Muscle of leg (tissue), 16 donors: ENCODE measurements at places on chromosomes 12 and 14. TPM values are rescaled to one million over a fixed set of nuclear protein-coding genes. Genes with fewer than 3 reads are reported as not detected.
A peak's percentile ranks its signal among the peaks of the same experiment; 100 is the strongest.

DNA sequence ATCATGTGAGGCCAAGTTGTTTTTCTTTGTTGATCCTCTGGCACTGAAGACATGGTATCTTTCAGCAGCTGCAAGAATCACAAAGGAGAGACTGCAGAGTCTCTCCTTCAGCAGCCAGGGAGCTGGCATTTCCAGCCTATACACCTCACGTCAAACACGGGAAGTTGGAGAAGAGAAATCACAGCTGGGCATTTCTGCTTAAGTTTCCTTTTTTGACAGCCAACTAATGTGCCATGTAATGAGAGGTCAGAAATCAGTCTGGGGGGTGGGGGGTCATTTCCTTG lies 28.3 kb downstream of the PHLDA1 start:
- H3K36me3 ChIP-seq, result no peaks in the 10 kb centered on the region
- DNase-seq, result no peak
- H3K4me1 ChIP-seq, result peaks cover 9% of the 10 kb centered on the region
- no peaks in the 10 kb centered on the region for H3K27me3 ChIP-seq
- H3K27ac ChIP-seq, result no peak overlapping the region
- H3K4me3 ChIP-seq, result no peak overlapping the region

DNA sequence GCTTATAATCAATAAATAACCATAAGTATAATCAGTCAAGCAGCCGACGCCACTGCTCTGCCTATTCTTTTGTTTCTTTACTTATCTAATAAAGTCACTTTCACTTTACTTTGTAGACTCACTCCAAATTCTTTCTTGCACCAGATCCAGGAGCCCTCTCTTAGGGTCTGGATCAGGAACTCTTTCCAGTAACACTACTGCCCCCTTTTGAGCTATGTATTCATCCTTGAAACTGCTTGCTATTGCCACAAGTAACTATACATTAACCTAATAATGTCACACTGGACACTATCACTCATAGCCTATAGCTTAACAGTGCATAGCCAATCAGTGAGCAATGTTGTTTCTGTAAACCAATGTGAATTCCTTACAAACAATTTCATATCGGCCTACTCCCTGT lies 2.8 kb upstream of the NID2 start:
- H3K27me3 ChIP-seq, result peaks cover 33% of the 10 kb centered on the region
- no peaks in the 10 kb centered on the region for H3K36me3 ChIP-seq
- no peak overlapping the region for H3K27ac ChIP-seq
- DNase-seq, result peak; percentile 52
- H3K4me1 ChIP-seq, result peaks cover 20% of the 10 kb centered on the region
- H3K4me3 ChIP-seq, result no peak overlapping the region

Gene SMIM41
- total RNA-seq, result 0.13 TPM

- H3K27me3 ChIP-seq, result no peaks in the 10 kb centered on the region
- no peaks in the 10 kb centered on the region for H3K36me3 ChIP-seq
- no peak overlapping the region for H3K4me3 ChIP-seq
- no peak for DNase-seq
Observed at GRCh38 chr12:98352218-98352811, 163.1 kb upstream of the TMPO start.

- no peak overlapping the region for H3K4me3 ChIP-seq
- no peaks in the 10 kb centered on the region for H3K36me3 ChIP-seq
- no peaks in the 10 kb centered on the region for H3K4me1 ChIP-seq
Observed at GRCh38 chr12:7460375-7461259, 16.7 kb upstream of the CD163L1 start.
